ENCODE measurements at places on chromosomes 5 and 9.

- DNase-seq, result no peak
These were observed 30.4 kb downstream of the RANBP17 start for GRCh38 chr5:170892196-170892595.

DNA sequence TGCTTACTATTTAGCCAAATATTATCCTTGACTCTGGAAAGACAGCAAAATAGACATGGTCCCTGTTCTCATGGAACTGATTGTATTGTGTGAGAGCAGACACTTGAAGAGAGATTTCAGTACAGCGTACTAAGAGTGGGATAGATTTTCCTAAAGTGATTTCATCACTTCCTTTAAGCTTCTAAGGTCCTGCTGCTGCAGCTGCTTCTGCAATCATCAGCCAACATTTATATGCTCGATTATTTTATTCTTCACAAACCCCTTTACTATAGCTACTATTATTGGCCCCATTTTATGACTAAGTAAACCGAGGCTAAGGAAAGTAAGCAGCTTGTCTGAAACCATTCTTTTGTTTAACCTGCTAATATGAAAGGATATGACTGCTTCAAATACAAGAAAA is 137.7 kb downstream of the SPATA31D1 start:
- no peak for DNase-seq

DNA sequence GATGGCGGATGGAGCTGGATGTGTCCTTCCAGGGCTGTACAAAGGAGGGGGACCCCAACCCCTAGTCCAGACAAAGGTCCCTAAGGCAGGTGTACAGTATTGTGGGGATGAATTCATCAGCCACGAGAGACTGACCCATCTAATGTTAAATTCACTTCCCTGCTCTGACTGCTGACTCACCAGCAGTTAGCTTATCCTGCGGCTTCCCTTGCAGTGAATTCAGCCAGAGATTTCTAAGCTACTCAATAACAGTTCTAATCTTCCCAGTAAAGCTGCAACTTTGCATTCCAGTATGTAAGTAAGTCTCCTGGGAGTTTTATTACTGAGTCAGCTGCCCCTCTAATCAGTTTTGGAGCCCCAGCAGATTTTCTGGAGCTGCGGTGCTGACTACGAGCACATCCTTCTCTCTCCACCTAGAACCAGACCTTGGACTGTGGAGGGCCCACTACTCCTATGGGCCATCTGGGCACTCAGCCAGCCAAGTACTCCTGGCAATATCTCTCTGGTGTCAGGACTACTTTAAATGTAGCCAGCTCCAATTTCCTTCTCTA is 16.1 kb downstream of the B4GALT1 start:
- no peak for DNase-seq

DNA sequence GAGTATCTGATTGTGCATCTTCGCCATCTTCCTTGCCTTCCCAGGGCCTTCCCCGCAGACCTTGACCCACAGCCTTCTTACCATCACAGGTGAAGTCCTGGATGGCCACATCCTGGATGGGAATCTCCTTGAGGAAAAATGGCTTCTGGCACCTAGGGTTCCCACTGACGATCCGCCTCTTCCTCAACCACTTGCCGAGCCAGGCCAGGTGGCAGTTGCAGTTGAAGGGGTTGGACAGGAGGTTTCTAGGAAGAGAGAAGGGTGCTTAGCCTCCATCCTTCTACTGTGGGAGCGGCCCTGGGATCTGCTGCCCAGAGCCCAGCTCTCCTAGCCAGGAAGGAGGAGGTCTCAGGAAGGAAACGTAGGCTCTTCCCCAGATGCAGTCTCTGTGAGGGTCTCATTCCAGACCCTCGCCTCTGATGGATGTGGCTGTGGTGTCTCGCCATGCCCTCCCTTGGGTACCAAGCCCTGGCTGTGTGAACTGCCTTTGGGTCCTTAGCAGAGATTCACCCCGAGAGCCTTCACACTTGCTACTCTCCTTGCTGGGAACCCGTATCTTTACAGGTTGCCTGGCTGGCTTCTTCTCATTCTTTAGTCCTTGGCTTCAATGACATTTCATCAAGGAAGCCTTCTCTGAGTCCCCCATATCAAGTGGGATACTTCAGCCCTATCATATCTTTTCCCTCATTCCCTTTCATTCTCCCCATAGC is 170.4 kb upstream of the PANK3 start:
- no peak for DNase-seq

GRCh38 chr9:88835038-88835466 is 156.2 kb upstream of the S1PR3 start:
- no peak for DNase-seq

DNA sequence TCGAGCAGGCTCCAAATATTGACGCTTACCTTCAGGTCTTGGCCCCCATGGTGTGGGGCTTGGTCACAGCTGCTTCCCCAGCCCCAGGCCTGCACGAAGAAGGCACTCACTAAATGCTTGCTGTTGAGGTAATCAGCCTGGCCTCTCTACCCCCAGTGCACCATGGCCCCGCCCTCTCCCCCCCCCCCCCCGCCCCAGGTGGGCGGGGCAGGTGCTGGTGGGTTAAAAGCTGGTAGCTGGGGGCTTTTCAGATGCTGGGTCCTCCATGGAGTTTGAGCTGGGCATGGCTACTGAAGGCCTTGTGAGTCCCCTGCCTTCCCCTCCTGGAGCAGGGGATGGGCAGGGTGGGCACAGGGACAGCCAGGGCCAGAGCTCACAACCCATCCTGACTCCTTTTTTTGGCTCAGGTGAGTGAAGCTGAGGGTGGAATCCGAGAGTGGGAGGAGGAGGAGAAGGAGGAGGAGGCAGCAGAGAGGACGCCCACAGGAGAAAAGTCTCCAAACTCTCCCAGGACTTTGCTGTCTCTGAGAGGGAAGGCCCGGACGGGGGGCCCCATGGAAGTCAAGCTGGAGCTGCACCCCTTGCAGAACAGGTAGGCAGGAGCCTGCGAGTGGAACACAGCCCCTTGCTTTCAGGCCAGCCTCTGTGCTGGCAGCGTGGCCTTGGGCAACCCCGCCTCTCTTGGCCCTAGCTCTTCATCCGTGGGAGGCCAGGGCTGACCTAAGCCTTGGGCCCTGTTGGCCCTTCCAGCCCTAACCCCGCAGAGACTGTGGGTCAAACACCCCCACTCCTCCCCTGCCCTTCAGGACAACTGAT is 4.4 kb upstream of the TSPAN17 start:
- no peak for DNase-seq

GRCh38 chr5:160627921-160628618 is 206.4 kb downstream of the PTTG1 start:
- DNase-seq, result no peak

DNA sequence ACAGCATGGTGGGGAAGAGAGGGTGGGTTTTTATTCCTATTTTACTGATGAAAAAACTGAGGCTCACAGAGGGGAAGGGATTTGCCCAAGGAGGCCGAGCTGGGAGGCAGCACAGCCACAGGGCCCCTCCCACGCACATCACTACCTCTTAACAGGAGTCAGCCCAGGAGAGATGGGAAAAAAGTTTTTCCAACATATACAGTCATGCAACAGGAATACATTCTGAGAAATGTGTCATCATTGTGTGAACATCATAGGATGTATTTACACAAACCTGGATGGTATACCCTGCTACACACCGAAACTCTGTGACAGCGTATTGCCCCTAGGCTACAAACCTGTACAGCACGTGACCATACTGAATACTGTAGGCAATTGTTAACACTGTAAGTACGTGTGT is 11.6 kb downstream of the TRAF1 start:
- no peak for DNase-seq

- no peak for DNase-seq
These were observed 19.6 kb downstream of the MFAP3 start for GRCh38 chr5:154058055-154059038.

DNA sequence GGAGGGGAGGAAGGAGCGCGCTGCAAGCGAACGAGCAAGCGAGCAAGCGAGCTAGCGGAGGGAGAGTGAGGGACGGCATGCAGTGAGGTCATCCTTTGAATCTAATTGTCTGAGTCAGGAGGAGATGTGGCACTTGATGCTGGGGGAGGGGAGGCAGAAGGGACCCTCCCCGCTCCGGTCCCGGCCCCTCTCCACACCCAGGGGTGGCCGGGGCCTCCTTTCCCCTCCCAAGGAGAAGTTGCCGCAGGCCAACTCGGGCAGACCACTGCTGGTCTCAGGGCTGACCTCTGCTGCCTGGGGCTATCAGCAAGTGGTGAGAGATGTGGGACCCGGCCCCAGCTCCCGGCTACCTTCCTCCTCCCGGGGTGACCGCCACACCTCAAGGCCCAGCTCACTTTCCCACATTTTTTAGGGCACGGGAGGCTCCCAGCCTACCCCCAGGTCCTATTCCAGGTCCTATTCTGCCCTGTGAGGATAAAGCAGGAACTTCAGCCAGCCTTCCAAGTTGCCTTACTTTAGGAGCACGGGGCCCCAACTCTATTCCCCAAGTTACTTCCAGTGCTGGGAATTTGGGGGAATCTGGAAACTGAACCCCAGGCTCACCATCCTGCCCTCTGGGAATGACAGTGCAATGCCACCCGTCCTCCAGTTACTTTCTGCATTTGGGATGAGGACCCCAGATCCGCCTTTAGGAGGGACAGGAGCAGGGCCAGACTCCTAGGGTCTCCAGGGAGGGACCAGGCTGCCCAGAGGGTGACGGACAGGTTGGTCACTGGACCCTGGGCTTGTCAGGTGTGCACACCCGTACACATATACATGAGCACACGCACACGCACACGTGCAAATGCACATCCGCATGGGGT is 11.1 kb downstream of the CNTFR start:
- DNase-seq, result no peak

- DNase-seq, result no peak
These were observed 131.3 kb downstream of the AOPEP start for GRCh38 chr9:94857791-94858190.

DNA sequence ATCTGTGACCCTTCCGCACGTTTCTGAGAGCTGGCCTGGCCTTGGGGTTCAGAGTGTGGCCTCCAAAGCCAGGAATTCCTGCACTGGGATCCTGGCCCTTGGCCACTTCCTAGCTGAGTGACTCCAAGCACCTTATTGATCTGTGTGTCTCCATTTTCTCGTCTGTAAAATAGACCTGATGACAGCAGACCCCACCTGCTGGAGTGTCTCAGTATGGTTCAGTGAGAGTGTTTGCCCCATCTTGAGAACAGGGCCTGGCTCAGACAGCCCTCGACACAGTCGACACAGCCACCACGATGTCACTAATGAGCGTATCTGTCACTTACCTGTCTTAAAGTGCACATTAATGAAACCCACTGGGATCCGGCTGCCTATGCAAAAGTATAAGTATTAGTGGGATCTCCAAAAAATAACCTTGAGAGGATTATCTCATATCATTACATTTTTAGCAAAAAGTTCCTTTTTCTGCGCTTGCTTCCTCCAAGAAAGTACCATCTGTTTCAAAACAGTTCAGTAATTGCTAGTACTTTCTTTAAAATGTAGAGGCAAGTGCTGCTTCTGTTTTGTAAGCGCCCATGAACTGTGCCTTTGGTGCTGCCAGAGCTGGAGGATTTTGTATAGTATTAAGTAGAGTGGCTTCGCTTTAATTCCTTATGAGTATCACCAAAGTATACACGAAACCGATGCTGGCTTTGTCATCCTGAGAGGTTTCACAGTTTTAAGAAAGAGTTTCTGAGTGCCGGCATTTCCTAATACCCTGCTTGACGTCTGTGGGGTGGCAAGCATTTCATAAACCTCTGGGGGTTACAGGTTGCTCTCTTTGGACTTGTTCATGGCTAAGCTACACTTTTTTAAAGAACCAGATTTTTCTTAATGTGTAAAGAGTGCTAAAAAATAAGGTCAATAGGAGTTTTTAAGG is 31.7 kb downstream of the UBE2QL1 start:
- DNase-seq, result no peak

GRCh38 chr5:108650997-108651396 is 96.7 kb upstream of the FER start:
- DNase-seq, result no peak

DNA sequence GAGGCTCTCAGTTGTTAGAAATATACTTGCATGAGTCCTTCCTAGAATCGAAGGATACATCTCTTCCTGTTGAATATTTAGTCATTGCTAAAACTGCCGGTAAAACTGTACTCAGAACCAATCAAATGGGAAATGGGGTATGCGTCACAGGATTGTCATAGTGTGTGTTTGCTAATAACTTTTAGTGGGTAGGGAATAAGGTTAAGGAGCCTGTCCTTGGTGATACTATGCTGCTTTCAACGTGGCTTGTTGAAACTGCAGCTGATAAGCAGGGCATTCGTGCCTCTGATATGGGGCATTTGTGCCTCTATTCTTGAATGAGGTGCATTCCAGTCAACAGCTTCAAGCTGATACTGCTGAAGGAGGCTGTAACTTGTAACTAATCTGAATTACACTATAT is 26.6 kb downstream of the HABP4 start:
- no peak for DNase-seq

DNA sequence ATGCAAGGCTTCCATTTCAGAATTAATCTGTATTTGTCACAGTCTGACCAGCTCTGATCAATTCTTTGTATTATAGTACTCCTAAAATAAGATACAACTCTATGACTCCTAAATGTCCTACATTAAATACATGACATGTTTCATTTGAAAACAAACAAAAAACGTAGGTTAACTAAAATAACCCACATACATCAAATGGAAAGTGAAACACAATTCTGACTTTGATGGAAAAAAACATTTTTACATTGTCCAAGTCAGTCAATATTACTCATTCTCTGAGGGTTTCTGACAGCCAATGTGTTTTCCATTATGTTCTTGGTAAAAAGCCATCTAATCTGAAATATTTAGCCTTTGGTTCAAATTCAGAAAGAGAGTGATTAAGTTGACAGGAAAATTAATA is 8.7 kb downstream of the HMGCS1 start:
- DNase-seq, result no peak

- DNase-seq, result no peak
These were observed 110.4 kb upstream of the IFNK start for GRCh38 chr9:27413511-27414219.
